ENCODE measurements at places on chromosomes 4 and X.

- no peak for DNase-seq
These were observed 9.2 kb upstream of the ANXA3 start for GRCh38 chr4:78542373-78542772.

- DNase-seq = no peak
These were observed 87.0 kb downstream of the GLRA2 start for GRCh38 chrX:14616301-14616700.

DNA sequence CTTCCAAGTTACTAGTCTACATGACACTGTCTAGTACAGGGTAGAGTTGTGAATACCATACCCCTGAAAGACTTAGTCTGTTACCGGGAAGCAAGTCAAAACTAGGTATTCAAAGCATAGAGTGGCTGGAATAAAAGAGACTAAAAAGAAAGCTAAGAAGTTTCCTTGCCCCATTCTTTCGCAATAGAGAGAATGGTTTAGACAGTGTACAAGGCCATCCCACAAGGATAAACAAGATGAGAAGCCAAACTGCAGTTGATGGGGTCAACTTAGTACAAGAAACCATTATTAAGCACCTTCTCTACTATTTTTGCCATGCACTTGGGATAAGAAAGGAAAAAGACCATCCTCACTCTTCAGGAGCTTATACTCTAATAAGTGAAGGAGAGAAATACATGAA, 30.3 kb downstream of the AMMECR1 start:
- no peak for DNase-seq

GRCh38 chr4:118834070-118834469, 1.9 kb downstream of the SEC24D start:
- no peak for DNase-seq

DNA sequence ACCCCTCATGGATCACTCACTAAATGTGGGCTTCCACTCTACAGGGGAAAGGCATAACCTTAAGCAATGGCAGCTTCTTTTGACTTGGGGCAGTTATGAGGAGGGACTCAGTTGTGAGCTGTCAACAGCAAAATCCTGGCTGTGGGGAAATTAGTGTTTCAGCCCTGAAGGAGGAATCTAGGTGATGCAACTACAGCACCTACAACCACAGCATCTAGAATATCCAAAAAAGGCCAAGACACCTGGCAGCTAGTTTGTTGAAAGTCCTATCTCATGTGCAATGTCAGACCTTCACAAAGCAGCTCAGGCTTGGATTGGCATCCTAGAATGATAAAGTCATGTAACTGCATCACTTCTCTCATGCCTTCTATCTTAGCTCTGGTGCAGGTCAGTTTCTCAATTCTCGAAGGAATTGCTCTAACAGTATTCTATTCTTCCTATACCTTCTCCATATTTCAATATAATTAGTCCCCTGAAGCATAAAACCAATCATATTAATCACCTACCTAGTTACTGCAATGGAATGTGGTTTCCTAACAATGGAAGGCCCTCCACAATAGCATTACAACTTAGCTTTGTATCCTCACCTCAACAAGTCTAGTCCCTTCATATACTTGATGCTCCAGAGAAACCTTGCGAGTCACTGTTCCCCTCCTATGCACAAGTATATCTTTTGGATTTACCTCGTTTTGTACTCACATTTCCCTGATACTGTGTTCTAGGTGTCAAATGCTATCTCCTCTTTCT, 5.5 kb upstream of the ANTXR2 start:
- no peak for DNase-seq

- no peak for DNase-seq
These were observed 76.7 kb downstream of the MAOB start for GRCh38 chrX:43805579-43805978.

DNA sequence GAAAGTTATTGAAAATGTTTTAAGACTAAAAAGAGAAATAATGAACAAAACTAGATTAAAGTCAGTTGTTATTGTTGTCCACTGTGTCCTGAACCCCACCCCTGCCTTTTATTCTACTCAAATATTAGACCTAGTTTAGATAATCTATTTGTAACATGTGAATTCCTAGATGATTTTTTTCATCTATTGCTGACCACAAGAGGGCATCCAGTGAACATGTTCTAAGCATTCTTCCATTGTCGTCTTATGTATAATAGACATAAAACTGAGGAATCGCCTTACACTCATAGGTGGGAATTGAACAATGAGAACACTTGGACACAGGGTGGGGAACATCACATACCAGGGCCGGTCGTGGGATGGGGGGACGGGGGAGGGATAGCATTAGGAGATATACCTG, 36.4 kb upstream of the HPRT1 start:
- no peak for DNase-seq

DNA sequence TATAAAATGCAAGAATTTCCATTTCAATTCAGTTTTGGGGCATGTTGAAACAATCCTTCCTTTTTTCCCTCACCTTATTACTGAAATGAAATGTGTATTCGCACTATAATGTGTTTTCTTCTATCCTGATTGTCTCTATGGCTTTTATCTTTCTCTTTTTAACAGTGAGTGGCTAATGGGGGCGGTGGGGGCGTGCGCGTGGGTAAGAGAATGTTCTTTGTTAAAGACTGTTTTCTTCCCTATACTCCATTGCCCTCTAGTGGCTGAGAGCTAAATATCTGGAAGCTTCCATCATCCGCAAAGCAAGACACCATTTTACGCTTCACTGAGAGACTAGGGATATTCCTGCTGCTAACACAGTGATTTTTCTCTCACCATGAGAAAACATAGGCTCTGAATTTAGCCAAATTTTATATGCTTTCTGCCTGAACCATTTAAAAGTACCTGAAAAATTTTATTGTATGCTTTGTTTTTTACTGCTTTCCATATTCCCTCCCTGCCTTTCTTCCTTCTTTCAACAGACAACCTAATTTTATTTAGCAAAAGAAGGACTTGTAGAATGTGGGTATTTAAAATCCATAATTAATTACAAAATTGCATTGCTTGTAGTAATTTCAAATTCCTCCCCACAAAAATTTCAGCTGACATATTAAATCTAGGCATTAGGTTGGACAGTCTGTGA, 194.0 kb downstream of the GASK1B start:
- peak; percentile 10 for DNase-seq

- no peak for DNase-seq
These were observed 44.7 kb upstream of the BCOR start for GRCh38 chrX:40142417-40142816.

DNA sequence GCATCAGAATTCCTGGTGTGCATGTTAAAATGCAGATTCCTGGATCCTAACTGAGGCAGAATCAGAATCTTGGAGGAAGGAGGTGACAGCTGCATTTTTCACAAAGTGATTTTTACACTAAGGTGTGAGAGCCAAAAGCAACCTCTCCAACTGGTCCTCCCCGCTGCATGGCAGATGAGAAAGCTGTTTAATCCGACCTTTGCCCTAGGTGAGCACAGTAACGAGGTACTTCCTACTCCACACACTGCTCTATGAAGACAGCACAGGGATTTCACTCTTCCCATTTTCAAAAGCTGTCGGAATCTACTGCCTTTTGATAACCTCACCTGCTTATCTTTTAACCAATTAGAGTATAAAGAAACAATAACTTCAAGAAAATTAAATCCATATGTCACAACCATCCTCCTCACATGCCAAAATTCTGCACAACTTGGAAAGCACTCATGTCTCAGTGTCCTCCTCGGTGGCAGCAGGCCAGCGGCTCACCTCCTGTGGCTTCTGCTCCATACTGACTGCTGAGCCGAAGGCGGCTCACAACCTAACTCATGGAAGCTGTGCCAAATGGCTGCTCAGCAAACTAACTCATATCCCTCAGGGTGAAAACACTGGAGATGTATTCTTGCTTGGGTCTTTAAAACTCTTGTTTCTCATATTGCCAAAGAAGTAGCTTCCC, 3.6 kb downstream of the CASP6 start:
- no peak for DNase-seq

Data from stimulated activated naive CD8-positive, alpha-beta T cell treated with anti-CD3 and anti-CD28 coated beads, Interleukin-15, Interleukin-2, amounts not matched to agents 100 U/mL and 50 U/mL, for 24 hours (primary cell).